Peyer's patch (tissue), 4 donors: ENCODE measurements at places on chromosomes 11 and 22. TPM values are rescaled to one million over a fixed set of nuclear protein-coding genes. Genes with fewer than 3 reads are reported as not detected.

Gene HEPHL1
- total RNA-seq: not detected

Gene FOLR1
- not detected for total RNA-seq

DNA sequence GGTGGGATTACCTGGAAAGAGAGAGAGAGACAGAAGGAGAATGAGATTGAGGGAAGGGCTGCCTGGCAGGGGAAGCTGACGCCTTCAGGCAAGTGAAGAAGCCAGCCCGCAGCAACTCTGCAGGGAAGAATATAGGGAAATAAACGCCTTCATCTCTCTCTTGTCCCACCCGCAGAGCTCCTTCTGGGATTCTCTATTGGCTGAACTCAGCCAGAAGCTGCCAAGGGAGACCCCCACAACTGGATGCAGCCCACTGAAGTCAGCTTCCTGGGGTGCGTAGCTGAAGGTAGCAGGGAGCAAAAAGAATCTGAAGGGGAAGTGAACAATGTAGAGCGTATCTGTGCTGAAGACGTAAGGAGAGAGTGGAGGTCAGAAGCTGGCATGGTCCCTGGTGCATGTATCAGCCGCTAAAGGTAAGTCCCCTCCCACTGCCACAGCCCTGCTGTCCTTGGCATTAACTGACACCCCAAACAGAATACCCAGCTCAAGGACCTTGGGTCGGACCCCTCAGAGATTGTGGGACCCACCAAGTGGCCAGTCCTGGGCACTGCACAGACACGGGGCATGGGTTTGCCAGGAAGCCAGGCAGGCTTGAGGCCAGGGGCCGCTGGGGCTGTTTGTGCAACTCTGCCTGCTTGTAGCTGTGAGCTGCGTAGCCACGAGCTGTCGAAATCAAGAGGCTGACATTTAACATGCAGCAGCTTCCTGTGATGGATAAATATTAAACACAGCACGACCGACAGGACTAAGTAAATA is 469.9 kb downstream of the MN1 start:
- DNase-seq: no peak

GRCh38 chr22:29205594-29206371 is at the start of gene EMID1:
EMID1 (plus strand) TSS chr22:29205896; CDS start chr22:29206039, 143 bp downstream.
- no peak for DNase-seq

- no peak for DNase-seq
These were observed 1.1 kb upstream of the TTLL8 start for GRCh38 chr22:50058906-50059880.

- DNase-seq: no peak
These were observed 13.8 kb downstream of the FADS2 start for GRCh38 chr11:61841636-61842527.

Gene NXPE4
- 0.67 TPM for total RNA-seq

DNA sequence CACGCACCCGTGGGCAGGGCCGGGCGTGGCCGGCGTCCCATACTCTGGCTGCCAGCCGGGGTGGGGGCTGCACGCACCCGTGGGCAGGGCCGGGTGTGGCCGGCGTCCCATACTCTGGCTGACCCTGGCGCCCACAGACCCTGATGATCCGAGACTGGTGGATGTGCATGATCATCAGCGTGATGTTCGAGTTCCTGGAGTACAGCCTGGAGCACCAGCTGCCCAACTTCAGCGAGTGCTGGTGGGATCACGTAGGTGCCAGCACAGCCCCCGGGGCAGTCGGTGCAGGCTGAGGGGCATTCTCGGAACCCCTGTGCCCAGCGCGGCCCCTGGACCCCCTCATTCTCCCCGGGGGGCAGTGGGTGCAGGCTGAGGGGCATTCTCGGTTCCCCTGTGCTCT is 19.0 kb downstream of the RNH1 start:
- DNase-seq: no peak

DNA sequence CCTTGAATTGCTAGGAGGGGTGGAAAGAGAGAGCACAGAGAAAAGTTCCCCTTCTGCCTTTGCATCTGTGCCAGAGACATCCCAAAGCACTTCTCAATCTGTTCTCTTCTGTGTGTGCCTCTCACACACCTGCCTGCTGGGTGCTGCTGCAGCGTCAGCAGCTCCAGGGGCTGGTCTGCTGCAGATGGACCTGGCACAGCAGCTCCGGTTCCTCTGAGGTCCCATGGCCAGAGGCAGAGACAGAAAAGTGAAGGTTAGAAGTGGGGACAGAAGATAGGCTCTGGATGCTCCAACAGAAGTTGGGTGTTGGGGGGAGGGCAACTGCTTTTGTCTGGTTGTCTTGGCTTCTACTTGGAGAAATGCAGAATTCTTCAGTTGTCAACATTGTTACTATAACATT is 48.9 kb upstream of the KIRREL3 start:
- no peak for DNase-seq

DNA sequence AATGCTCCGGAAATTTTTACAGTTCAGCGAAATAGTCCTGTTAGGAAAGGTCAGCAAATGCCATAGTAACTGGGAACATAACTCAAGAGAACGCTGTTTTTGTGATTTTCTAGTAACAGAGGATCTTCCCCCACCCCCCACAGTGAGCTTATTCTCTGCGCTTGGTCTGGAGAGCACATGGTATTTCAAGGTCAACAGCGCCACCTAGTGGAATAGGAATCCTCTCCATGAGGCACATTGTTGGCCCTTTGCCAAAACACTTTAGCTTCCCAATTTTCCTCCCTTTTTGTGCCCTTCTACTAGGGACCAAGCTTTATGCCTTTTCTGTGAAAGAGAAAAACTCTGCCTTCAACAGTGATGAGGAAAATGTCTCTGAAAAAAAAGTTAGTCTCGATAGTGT is 13.2 kb upstream of the OR4C12 start:
- DNase-seq: no peak

Gene SNX32
- 6.4 TPM for total RNA-seq

GRCh38 chr11:27295928-27296327 is 67.1 kb downstream of the CCDC34 start:
- DNase-seq: no peak

- no peak for DNase-seq
These were observed 5.4 kb downstream of the APIP start for GRCh38 chr11:34910817-34911216.

GRCh38 chr11:100712583-100712982 is 25.5 kb downstream of the ARHGAP42 start:
- no peak for DNase-seq

DNA sequence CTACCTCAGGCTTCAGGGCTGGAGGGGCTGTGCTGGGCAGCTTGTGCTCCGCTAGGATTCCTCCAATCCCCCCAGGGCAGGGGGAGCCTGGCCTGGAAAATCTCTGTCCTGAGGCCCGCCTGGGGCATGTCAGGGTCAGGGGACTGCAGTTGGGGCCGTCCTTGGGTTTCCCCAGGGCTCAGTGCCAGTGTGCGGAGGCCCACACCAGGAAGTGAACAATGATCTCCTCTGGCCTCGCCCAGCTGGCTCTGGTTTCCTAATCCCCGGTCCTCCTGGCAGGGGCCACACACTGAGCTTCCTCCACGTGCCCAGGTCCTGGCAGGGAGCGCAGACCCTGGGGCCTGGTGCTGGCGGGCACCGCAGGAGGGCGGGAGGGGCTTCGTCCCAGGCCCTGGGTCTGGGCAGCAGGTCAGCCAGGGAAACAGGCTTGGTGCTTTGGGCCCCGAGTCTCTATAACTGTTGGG is 1.4 kb upstream of the MUC2 start:
- DNase-seq: peak; percentile 87

DNA sequence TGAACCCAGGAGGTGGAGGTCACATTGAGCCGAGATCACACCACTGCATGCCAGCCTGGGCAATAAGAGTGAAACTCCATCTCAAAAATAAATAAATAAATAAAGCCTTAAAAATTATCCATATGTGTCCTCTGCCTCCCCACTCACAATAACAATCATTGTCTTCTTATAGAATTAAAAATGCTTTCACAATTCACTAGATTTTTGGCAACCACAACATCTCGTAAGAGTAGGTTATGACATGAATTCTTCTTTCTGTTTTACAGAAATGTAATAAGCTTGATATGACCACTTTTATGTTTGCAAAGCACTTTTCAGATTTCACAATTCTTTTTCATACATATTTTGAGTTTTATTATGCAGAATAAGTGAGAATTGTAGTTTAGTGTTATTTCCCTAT is 54.5 kb upstream of the HSPA8 start:
- no peak for DNase-seq

- peak; percentile 45 for DNase-seq
These were observed 536 bp downstream of the YWHAH start for GRCh38 chr22:31944700-31945442.

Gene ESAM
- 11.1 TPM for total RNA-seq

DNA sequence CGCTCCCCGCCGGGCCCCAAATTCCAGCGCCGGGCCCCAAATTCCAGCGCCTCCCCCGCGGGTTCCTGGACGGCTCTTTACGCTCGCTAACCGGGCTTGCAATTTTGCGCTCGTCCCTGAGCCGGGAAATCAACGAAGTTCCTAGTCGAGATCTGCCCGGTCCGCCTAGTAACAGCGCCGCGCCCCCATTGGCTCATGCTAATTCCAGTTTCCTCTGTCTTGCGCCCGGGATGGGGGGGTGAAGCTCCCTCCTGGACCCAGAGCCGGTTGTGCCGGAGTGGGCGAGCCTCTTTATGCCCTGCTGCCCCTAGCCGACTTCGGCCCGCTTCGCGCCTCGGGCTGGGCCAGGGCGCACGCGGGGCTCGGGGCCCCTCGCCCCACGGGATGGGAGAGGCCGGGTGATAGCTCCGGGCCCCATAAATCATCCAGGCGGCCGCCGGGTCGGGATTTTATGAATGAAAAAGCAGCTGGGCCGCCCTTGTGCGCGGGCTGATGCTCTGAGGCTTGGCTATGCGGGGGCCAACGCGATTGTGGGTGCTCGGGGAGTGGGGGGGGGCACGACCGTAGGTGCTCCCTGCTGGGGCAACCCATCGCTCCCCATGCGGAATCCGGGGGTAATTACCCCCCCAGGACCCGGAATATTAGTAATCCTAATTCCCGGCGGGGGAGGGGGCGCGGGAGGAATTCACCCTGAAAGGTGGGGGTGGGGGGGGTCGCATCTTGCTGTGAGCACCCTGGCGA is 1.8 kb upstream of the CCND1 start:
- DNase-seq: peak; percentile 53

DNA sequence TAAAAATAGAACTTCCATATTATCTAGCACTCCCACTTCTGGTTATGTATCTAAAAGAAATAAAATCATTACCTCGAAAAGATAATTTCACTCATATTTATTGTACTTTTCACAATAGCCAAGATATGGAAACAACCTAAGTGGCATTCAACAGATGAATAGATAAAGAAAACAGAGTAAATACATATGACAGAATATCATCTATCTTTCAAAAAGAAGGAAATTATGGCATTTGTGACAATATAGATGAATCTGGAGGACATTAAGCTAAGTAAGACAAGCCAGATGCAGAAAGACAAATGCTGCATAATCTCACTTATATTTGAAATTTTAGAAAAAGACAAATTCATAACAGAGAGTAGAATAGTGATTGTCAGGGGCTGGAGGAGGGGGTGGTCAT is 590.0 kb upstream of the ANO3 start:
- DNase-seq: no peak

- no peak for DNase-seq
These were observed 8.2 kb downstream of the CD5 start for GRCh38 chr11:61110255-61111049.

GRCh38 chr11:18277565-18278271 is 11.7 kb downstream of the SAA1 start:
- no peak for DNase-seq

DNA sequence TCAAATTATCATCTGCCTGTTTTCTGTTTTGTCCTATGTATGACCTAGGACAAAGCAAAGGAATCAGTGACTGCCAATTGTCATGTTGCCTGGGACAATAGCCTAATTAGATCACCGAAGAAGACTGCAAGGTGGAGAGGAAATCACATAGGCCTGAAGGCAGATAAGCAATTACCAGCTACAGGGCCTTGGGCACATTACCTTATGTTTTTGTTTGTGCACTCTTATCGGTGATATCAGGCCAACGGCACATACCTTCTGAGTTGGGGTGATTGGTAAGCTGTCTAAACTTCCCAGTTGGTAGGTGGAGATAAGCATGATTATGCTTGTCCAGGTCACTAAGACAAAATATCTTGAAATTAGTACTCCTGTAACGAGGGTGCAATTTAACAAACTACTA is 58.1 kb upstream of the FAM181B start:
- no peak for DNase-seq

DNA sequence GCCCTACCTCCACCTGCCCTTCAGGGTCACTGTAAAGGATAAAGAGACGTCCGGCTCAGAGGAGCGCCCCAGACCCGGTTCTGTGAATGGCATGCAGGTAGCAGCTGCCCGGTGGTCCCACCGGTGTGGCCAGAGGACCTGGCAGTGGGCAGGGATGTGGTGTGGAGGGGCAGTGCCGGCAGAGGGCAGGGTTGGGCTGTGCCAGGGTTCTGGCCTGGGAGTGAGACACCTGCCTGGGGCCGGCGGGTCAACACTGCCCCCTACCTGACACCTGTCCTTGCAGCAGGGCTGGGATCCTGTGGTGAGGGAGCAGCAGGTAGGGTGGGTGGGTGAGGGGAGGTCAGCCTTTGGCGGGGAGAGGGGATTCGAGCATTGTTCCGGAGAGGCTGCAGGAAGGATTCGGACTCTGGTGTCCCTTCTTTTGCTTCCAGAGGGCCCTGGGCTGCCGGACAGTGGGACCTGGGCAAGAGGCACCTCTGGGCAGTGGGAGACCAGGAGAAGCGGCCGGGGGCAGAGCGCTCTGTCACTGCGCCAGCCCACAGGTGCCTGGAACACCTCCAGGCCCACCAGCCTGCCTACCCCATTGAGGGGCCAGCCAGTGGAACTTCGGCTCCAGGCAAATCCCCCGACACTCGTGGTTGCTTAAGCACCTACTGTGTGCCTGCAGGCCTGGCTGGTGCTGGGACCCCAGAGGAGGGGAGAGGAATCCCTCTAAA is 1.6 kb upstream of the PHLDA2 start:
- peak; percentile 93 for DNase-seq

DNA sequence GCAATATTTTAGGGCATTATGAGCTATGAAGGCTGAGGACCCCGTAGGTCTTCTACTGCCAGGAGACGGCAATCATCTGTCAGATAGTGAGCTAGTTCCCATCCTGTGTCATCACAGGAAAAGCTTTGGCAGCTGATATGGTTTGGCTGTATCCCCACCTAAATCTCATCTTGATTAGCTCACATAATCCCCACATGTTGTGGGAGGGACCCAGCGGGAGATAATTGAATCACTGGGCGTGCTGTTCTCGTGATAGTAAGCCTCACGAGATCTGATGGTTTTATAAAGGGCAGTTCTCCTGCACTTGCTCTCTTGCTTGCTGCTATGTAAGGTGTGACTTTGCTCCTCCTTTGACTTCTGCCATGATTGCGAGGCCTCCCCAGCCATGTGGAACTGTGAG is 18.1 kb downstream of the CSRP3 start:
- DNase-seq: no peak

Gene B4GALNT4
- total RNA-seq: 12.5 TPM

DNA sequence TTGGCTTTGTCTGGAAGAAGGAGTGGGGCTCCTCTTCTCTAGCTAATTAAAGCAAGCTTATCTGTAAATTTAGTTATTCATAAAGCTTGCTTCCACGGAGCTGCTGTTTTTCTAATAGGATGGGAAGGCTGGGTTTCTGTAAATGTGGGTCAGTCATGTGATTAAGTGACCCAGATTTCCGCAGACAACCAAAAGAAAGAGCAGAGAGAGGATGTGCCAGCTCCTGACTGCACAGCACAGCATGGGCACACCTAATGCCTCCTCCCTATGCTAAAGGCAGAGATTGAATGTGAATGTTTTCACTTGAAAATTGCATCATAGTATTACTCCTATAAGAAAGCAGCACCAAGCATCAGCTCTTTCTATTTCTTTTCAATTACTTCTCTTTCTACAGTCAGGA is 160.2 kb downstream of the FAT3 start:
- no peak for DNase-seq

- DNase-seq: no peak
These were observed 563.0 kb downstream of the BRD1 start for GRCh38 chr22:49264696-49265095.
